ENCODE measurements at places on chromosomes 1 and 21. TPM values are rescaled to one million over a fixed set of nuclear protein-coding genes. Genes with fewer than 3 reads are reported as not detected.

OR2L3 gene
- not detected for total RNA-seq

ITLN2 gene
- total RNA-seq, result 0.41 TPM

IL19 gene
- total RNA-seq, result not detected

FAM151A gene
- not detected for total RNA-seq

APH1A gene
- 143 TPM for total RNA-seq

RPS6KA1 gene
- 18.1 TPM for total RNA-seq

AGMAT gene
- total RNA-seq, result 0.25 TPM

FMO5 gene
- 0.97 TPM for total RNA-seq

LCK gene
- 1.5 TPM for total RNA-seq

MIXL1 gene
- total RNA-seq, result 3.4 TPM

GJA4 gene
- not detected for total RNA-seq

CDK18 gene
- total RNA-seq, result 28.7 TPM

AMY1B gene
- not detected for total RNA-seq

PCSK9 gene
- total RNA-seq, result 1.6 TPM

ANGPTL3 gene
- not detected for total RNA-seq

KRTAP13-2 gene
- total RNA-seq, result not detected

UBL4B gene
- 11.7 TPM for total RNA-seq

B3GALT5 gene
- total RNA-seq, result 6.4 TPM

EPHA8 gene
- not detected for total RNA-seq

UBE2U gene
- not detected for total RNA-seq

NBPF6 gene
- not detected for total RNA-seq

Measured in mesothelial cell of epicardium (in vitro differentiated cells).